Astrocyte of the cerebellum (primary cell): ENCODE measurements at places on chromosomes 2 and 18.
A peak's percentile ranks its signal among the peaks of the same experiment; 100 is the strongest.

- DNase-seq, result no peak
Observed at GRCh38 chr2:181894381-181894780, 2.9 kb downstream of the ITPRID2 start.

DNA sequence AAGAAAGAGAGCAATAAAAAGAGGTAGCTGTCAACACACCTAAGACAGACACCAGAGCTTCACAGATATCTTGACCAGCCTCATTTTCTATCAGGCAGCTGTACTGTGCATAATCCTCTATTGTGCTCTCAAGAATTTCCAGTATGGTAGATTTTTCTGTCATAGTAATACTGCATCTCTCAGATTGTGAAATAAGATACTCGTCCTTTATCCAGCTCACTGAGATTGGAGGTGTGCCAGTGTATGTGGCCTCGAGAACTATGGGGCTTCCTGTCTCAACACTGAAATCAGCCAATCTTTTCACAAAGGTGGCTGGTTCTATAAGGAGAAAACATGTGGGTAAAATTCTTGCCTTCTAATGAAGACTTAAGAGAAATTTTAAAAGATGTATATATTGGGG is 88.9 kb downstream of the TTN start:
- DNase-seq, result no peak

GRCh38 chr2:121279476-121280220 is 5.4 kb downstream of the TFCP2L1 start:
- DNase-seq, result no peak

- DNase-seq, result no peak
Observed at GRCh38 chr2:187959821-187960220, 331.9 kb upstream of the GULP1 start.

GRCh38 chr2:28558158-28558820 is 62.4 kb downstream of the PLB1 start:
- DNase-seq, result peak; percentile 3

- DNase-seq, result peak; percentile 51
Observed at GRCh38 chr18:59769129-59769865, 72.1 kb upstream of the CCBE1 start.

GRCh38 chr2:37267685-37268084 is 36.2 kb downstream of the NDUFAF7 start:
- DNase-seq, result no peak

DNA sequence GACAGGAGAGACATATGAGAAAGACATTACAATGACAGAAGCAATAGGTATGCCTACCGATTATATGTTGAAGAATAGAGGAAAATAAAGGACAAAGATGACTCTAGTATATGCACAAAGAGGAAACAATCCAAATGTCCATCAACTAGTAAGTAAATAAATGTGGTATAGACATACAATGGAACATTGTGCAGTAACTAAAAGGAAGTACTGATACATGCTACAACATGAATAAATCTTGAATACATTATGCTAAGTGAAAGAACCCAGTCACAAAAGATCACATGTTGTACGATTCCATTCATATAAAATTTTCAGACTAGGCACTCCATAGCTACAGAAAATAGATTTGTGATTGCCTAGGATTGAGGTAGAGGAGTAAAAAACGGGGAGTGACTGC is 28.5 kb upstream of the PGAP1 start:
- DNase-seq, result no peak

DNA sequence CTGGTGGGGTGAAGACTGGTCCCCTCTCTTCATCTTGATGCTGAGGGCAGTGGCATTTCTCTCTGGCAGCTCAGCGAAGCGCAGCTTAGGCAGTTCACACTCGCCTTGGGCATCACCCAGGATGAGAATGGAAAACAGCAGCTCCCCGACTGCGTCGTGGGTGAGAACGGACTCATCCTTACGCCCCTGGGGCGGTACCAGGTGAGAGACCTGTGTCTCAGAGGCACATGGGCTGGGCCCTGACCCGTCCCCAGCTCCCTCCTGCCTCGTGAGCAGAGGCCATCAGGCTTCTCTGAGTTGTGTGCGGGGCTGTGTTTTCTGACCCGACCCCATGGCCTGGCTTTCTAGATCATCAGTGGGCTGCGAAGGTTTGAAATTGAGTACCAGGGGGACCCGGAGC is 8.2 kb upstream of the CCDC74A start:
- no peak for DNase-seq

- no peak for DNase-seq
Observed at GRCh38 chr2:136439064-136439676, 321.2 kb upstream of the CXCR4 start.

- DNase-seq, result no peak
Observed at GRCh38 chr2:132009874-132010521, 151.8 kb downstream of the ANKRD30BL start.

GRCh38 chr2:33859176-33859575 is 260.1 kb upstream of the FAM98A start:
- DNase-seq, result no peak

DNA sequence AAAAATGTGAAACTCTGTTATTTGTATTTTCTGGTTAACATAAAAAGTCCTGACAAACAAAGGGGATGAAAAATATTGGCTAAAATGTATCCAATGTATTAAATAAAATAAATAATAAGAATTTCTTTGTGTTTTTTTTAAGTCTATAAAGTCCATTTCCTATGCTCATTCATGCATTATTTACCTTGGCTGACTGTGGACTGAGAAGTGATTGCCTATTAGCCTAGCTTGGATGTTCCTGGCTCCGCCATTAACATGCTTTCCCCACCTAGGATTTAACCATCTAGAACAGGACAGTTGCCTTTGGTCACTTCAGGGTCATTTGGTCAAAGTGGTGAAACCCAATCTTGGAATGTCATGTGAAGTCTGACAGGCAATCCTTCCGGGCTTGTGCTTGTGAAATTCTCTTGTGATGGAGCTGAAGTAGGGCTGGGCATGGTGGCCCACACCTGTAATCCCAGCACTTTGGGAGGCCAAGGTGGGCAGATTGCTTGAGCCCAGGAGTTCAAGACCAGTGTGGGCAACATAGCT is 60.4 kb upstream of the TANC1 start:
- no peak for DNase-seq

- no peak for DNase-seq
Observed at GRCh38 chr2:162293122-162293786, 25.2 kb downstream of the IFIH1 start.

- no peak for DNase-seq
Observed at GRCh38 chr2:206937555-206937954, 1.8 kb upstream of the CPO start.

- DNase-seq, result peak; percentile 57
Observed at GRCh38 chr2:8803658-8804379, 33.6 kb downstream of the KIDINS220 start.

- DNase-seq, result no peak
Observed at GRCh38 chr2:23542230-23542789, 157.3 kb downstream of the KLHL29 start.

GRCh38 chr2:59383473-59383872 is 1142.3 kb upstream of the FANCL start:
- DNase-seq, result no peak

- no peak for DNase-seq
Observed at GRCh38 chr2:29239209-29239960, 124.2 kb downstream of the CLIP4 start.

- no peak for DNase-seq
Observed at GRCh38 chr18:57543560-57543959, 42.9 kb downstream of the FECH start.

- no peak for DNase-seq
Observed at GRCh38 chr2:12070153-12070552, 323.7 kb downstream of the LPIN1 start.

DNA sequence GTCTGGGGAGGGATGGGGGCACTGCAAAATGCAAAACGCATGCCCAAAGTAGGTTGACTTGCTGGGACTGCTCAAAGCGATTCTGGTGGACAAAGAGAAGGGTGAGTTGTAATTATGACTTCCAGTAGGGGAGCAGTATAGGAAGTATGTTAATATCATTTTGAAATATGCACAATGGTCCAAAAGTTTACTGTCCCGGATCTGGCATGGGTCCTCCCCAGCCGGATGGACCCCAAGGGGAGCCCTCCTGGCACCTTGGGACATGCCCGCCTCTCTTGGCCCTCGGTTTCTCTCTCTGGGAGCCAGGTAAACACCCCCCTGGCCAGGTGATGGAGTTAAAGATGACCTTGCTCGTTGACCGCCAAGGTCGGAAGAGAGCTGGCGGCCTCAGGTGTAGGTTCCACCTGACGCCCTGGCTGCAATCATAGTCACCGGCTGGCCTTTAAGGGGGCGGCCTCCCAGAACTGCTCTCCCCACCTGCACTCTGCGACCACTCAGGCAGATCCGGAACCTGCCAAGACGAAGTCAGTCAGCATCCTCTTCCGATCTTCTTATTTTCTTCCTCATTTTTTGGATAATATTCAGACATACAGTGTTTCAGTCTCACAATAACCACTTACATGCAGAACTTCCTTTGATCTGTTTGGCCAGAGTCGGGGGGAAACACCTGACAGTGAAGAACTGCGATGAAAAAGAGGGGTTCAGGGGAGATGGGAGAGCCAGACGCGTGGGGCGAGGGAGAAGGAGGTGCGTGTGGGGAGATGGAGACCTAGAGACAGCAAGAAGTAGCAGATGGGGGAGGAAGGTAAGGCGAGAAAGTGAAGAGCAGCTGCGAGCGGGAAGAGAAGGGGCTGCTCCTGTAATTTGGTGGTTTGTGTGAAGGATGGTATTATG is 148.3 kb downstream of the MEIS1 start:
- DNase-seq, result no peak

DNA sequence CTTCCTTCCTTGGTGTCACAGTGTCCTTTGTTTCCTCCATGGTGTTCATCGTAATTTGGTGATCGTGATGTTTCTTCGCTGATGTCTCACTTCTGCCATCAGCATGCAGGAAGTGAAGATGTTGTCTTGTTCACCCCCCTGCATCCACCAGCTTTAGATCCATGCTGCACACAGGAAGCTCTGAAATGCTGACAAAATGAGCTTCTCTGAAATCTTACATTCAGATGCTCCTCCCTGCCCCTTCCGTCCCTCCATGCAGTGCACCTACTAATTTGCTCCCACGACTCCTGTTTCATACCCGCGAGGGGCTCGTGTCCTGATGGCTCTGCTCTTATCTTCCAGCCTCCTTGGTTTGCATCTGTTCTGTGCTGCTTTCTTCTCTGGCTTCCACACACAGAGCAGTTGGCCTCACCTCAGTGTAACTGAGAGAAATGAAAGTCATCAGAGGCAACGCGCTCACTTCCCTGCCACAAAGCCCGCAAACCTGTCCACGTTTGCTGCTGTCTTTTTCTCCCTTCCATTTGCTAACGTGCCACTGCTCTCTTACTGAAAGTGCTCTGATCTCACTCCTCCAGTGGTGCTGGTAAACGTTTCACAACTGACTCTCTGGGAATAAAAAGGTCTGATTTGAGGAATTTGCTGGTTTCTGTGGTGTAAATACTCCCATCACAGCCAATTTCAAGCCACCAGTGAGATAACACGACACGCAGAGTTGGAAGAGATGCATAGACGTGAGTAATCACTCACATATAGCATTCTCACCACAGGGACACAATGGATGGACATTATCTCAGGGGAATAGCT is 41.0 kb upstream of the MGAT4A start:
- peak; percentile 83 for DNase-seq

DNA sequence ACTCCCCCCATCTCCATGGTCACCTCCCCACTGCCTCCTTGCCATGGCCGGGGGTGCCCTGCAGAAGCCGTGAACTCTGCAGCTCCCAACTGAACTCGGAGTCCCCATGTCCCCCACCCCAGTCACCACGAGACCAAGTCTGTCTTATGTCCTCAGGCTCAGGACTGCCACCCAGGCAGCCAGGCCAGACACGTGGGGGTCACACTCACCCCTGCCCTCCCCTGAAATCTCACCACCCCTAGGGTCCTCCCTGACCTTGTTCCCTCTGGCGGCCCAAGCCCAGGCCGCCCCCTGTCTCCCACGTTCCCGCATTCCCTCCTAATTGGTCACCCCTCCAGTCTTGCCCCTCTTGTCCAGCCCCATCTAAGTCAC is 11.0 kb downstream of the AQP12A start:
- DNase-seq, result no peak

GRCh38 chr2:105990624-105991023 is 203.5 kb downstream of the UXS1 start:
- no peak for DNase-seq

DNA sequence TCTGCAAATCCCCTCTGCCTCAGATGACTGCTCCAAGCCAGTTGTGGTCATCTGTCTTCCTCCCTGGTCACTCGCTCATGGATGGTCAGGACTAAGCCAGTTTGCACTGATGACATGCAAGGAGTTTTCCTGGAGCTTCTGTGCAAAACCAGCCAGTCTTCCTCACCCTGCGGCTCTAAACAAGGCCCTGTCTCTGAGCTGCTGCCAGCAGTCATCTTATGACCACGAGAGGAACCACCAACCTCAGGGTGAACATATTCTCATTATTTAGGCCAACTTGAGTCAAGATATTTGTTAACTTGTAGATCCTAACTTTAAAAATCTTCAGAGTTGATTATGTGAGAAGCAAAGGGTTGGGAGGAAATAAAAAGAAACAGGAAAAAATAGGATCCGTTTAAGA is 119.9 kb upstream of the CAB39 start:
- no peak for DNase-seq

DNA sequence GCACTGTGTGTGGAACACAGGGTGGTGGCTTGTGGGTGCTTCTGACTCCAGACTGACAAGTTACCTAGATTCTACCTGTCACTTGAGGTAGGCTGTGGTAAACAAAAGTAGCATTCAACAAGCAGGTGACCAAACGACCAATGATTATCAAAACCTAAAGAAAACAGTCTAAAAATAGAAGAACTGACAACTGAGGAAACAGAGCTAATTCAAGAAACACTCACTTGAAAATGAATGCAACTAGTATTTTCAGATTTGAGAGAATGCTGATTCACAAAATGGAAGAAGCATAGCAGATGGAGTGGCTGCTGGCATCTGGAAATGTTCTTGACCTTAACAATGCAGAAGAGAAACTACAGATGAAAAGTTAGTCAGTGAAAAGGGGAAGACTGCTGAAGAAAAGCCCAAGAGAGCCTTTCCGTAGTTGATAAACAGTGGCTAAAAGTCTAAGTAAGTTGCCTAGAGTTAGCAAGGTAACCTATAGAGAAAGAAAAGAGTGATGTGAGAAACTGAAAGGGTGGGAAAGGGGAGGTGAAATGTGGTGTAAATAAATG is 170.4 kb downstream of the NCK2 start:
- DNase-seq, result no peak

- DNase-seq, result no peak
Observed at GRCh38 chr2:64944484-64944883, 44.7 kb upstream of the SLC1A4 start.

DNA sequence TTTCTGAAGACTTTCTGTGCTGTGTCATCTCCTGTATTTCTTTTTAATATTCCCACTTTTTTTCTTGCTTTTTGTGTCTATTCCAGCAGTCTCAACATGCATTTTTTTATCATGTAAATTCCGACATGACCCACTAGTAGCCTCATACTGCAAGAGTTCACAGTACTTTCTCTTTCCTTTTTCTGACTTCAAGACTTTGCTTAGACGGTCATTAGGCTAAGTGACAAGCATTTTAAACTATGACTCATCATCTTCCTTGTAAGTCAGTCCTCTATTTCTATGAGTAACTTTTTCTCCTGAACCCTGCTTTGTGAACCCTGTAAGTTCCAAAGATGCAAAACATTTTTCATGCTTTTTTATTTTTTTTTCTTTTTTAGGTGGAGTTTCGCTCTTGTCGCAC is 381.2 kb downstream of the TXNL1 start:
- DNase-seq, result peak; percentile 67

GRCh38 chr2:191043438-191043837 is 29.5 kb upstream of the STAT1 start:
- DNase-seq, result no peak

- no peak for DNase-seq
Observed at GRCh38 chr2:48968011-48968410, 186.3 kb downstream of the FSHR start.

- DNase-seq, result no peak
Observed at GRCh38 chr18:9808295-9809241, 77.2 kb upstream of the TXNDC2 start.
